NCI-H1092 treated with DMSO at 0.1 percent for 48 hours (cell line): ENCODE measurements at places on chromosomes 12 and 14.

GRCh38 chr12:121536054-121536898 is 44.5 kb downstream of the KDM2B start:
- peak; percentile 75 for DNase-seq

- DNase-seq = no peak
Measured at GRCh38 chr14:65495196-65495595, 82.7 kb downstream of the FUT8 start.

DNA sequence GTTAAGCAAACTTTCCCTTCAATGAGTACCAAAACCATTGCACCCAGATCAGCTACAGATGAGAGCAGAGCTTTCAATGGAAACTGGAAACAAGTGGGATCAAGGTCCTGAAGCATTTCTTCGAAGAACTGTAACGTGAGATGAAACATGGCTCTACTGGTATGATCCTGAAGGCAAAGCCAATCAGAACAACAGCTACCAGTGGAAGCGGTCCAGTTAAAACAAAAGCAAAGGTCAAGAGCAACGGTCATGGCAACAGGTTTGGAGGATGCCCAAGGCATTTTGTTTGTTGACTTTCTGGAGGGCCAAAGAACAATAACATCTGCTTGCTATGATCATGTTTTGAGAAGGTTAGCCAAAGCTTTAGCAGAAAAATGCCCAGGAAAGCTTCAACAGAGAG is 137.9 kb upstream of the CPSF6 start:
- DNase-seq = peak; percentile 11

DNA sequence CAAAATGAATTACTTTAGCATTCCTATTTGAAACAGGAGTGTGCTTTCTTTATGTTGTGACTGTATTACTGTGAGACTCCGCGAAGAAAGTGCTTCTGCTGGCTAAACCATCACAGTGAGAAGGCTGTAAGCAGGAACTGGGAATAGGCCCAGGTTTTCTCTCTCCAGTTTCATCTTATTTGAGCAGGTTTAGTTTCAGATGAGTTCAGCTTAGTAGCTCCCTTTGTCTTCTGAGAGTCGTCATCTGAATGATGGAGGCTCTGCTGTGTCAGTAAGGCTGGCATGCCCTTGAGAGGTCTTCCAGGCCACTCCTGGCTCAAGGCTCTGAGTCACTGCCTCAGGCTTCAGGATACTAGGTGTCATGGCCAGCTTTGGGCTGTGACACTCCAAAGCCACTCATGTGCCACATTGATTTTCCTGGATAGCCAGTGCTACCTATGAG is 205.6 kb upstream of the RGS6 start:
- no peak for DNase-seq

DNA sequence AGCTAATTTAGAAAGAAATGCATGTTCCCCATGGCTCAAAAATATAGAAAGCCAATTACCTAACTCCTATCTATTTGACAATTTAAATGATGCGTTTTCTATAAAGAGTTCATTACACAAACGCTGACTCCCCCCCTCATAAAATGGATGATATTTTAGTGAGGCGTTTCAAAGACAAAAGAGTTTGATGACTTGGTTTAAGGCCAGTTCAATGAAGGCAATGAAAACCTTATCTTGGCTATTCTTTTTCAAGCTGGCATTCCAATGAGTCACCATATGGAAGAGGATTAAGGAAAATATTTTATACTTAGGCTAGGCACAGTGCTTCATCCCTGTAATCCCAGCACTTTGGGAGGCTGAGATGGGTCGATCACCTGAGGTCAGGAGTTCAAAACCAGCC is 62.7 kb downstream of the HMGA2 start:
- DNase-seq = no peak

GRCh38 chr14:51129130-51129529 is 34.2 kb upstream of the TRIM9 start:
- DNase-seq = no peak

DNA sequence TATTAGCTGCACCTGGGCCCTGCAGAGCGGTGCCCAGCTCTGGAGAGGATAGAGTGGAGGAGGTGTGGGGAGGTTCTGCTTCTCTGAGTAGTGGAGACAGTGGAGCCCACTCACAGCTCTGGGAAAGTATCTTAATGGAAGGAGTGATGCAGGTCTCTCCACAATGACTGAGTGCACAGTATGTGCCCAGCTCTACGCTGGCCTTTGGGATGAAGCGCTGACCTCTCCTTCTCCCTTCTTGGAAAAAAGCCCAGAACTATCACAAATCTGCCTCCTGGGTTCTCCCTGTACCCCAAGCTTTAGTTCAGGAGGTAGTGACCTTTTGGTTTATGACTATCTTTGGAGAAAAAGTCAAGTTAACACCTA is 495 bp upstream of the KRT3 start:
- DNase-seq = no peak

DNA sequence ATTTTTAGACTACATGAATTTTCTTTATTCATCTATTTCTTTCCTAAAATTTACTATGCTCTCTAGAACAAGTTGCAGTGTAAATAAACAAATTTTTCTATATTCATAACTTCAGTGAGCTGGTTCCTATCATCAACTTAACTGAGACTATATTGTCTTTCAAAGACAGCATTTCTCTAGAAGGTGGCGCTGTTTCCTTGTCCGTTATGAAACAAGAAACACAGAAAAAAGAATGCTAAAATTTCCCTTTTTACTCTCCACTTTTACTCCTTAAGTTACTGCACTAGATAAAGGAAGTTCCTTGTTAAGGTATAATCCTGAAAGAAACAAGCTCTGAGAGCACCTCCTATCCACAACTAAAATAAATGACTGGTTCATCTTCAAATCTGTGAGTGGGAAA is 8.2 kb upstream of the CLEC2A start:
- DNase-seq = no peak

DNA sequence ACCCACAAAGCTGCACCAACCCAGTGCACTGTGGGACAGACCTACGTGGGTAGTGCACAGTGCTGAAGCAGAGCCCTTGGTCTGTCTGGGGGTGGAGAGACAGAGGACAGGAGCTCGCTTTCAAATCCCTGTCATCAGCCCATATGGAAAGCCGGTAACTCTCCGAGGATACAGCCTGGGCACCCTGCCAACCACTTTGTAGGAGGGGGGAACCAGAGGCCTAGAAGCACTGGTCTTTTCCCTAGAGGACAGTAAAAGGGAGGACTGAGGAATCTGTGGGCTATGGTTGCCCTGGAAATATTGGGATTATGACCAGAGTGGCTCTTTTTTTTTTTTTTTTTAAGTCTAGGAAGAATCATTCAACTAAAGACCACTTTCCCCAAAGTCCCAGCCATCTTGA is 74.3 kb downstream of the MAP3K9 start:
- peak; percentile 49 for DNase-seq
